Esophagus mucosa (tissue), 1 donor: ENCODE measurements at places on chromosomes 5 and 9. TPM values are rescaled to one million over a fixed set of nuclear protein-coding genes. Genes with fewer than 3 reads are reported as not detected.

- ATAC-seq: no peak
Observed at GRCh38 chr9:107219486-107220077, 63.5 kb upstream of the RAD23B start.

GRCh38 chr9:70406434-70406862, 8.0 kb downstream of the KLF9 start:
- no peak for ATAC-seq

TRIM36 gene
- total RNA-seq: 1.2 TPM

DNA sequence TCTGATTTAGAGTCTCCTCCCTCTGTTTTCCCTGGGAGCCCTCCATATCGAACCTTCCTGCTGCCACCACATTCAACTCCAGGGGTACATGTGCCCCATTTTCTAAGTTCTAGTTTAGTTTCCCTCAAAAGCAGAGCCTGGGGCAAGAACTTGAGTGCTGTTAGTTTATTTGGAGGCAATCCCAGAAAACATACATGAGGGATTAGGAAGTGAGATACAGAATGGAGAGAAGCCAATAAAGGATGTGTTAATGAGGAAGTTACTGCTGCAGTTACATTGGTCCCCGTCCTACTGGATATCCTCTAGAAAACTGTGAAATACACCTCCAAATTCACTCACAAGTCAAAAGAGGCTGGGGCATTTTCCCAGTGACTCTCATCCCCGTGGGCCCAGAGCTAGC, 159.4 kb upstream of the SMARCA2 start:
- no peak for ATAC-seq

- no peak for ATAC-seq
Observed at GRCh38 chr9:114021578-114021977, 56.5 kb downstream of the AMBP start.

DNA sequence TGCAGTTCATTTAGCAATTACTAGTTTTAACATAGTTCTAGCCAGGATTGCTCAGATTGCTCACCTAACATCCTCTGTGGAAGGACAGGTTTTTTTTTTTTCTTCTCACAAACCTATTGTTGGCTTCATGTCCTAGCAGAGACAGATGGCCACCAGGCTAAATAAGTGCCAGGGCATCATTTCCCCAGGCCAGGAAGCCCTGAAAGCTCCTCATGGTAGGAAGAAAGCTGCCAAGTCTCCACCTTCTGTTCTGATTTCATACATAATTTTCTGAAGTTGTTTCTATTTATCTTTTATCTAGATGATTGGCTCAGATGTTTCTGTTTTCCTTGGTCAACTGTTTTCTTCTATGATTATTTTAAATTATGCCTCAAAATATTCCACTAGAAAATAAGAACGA, 31.0 kb downstream of the EFCAB9 start:
- no peak for ATAC-seq

DNA sequence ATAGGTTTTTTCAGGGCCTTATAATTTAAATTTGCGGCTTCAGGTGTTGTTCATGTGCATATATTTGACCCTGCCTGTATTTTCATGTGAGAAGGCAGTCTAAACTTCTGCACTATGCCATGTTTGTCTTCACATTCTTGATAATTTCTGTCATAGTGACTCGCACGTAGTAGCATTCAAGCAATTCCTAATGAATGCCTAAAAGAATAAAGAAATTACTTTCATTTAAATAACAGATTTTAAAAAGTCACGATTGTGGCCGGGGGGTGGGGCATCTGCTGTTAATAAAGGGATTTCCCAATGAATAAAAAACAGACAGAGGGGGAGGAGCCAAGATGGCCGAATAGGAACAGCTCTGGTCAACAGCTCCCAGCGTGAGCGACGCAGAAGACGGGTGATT, 318.0 kb downstream of the ADAMTS6 start:
- ATAC-seq: no peak

SOHLH1 gene
- not detected for total RNA-seq

DNA sequence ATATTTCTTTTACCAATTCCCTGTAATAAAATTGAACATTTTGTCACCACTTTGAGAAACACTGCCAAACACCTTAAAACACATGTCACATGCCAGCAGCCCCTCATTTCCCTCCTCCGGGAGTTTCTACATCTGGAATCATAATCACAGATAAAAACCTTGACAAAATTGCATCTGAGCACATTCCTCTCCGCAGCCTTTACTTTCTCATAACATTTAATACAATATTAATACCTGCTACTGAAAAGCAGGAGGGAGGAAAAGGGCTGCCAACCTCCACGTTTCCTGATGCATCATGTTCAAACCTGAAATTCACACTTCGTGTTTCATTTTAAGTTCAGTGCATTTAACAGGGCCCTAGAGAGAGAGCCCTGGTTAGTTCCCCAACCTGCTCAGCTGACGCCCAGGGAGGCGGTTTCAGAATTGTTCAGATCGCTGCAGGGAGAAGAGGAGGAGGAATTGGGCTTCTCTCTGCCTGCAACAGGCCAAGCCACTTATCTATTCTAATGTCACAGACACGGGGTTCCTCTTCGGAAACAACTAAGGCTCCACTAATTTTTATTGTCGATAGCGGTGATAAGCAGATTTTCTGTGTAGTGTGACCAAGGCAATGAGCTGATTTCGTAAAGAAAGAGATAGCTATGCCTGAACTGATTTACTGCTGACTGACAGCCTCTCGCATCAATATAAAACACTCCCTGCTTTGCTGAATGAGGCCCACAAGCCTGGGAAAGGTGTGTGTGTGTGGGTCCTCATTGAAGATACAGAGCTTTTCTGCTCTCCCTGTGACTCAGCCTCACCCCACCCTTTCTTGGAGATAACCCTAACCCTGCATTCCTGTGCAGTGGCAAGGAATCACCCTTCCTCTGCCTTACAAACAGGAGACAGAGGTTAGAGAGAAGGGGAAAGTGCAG, 4.9 kb upstream of the LHX2 start:
- ATAC-seq: no peak

- no peak for ATAC-seq
Observed at GRCh38 chr5:142696379-142696778, 10.5 kb upstream of the FGF1 start.

DNA sequence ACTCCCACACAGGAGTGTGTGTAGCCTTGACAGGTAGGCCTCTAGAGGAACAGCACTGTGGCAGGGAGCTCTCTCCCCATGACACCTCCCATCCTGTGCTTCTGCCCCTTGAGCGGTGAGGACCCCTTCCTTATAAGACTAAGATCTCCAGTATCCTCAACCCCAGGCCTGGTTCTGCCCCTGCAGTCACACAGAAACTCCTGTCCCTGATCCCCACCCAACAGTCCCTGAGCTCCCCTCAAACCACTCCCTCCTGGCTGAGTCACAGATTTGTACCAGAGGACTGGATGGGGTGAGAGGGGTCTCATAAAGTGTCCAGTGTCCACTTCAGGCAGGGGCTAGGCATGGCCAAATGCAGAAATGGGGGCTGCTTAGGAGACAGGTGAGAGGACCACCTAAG, 47.8 kb upstream of the CDKN2AIPNL start:
- no peak for ATAC-seq

SLC25A2 gene
- total RNA-seq: 0.24 TPM

DNA sequence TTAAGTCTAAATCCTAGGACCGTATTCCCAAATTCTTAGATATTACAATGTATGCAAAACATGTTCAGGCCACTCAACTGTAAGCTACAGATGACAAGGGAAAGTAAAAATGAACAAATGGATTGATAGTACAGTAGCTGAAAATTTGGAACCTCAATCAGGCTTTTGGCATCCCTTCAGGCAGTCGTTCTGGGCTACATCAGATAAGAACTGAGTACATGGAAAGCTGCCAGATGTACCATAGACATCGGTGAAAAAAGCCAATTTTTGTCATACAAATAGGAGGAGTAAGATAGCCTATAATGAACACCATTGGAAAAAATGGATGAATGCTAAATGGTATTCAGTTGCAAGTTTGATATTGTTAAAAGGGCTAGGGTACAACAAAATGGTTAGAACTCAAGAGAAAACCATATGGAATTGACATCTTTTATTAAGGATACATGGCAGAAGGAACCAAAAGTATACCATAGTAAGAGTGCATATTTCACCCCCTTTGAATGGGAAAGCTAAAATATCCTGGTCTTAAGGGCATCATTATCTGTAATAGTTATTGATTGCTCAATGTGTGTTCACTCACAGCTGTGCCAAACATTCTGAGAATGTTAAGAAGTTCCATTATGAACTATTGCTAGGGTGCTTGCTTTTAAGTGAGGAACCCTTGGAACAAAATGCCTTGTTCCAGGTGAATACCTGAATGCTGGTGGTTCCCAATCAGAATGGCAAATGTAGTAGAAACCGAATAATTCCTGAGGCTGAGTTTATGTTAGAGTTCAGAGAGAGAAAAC, 86.4 kb downstream of the NR3C1 start:
- ATAC-seq: no peak

DNA sequence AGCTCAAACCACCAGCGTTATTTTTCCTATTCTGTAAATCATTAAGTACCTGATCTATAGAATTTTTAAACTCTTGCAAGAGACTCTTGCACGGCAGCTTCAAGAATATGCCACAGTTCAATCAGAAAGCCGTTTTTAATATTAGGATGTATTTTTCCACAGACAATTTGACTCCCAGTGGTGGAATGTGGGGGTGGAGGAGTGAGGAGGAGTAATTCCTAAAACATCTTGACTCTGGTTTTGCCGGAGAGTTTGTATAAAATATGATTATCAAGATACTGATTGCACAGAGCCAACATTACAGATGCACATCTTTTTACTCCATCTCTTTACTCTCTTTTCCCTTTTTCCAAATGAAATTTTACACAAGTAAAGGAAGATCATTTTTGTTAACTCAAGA, 288.3 kb downstream of the ENC1 start:
- ATAC-seq: no peak

ANKRD55 gene
- total RNA-seq: not detected

GRCh38 chr9:95103281-95103771, 214.2 kb downstream of the FANCC start:
- no peak for ATAC-seq

- no peak for ATAC-seq
Observed at GRCh38 chr5:153885141-153885540, 153.6 kb downstream of the FAM114A2 start.
